ENCODE measurements at places on chromosomes 13 and 19. TPM values are rescaled to one million over a fixed set of nuclear protein-coding genes. Genes with fewer than 3 reads are reported as not detected.
A peak's percentile ranks its signal among the peaks of the same experiment; 100 is the strongest.

ZNF708 gene
- total RNA-seq: 20.3 TPM

GRCh38 chr13:99813336-99814095, 158.1 kb downstream of the ZIC5 start:
- no peaks in the 10 kb centered on the region for H3K36me3 ChIP-seq
- no peak overlapping the region for H3K27ac ChIP-seq
- no peaks in the 10 kb centered on the region for H3K27me3 ChIP-seq
- no peak overlapping the region for H3K4me3 ChIP-seq
- DNase-seq: no peak

GRCh38 chr19:33504058-33504444, 17.5 kb downstream of the PEPD start:
- H3K4me3 ChIP-seq: no peak overlapping the region
- no peak for DNase-seq
- H3K27ac ChIP-seq: no peak overlapping the region

DNA sequence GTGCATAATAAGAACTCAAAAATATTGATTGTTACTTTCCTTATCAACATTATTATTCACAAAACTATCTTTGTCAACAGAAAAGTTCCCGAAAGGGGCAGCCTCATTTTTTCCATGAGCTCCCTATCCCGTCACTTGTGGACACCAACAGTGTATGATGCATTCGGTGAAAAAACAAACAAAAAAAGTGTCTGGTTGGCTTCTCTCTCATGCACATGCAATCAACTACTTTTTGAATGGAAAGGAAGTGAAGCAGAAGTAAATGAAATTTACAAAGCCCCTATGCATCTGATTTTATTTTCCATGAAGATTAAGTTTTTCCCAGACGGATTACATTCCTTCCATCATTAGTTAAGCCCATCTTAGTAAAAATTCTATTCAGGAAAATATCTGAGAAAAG, 526.9 kb downstream of the RFC3 start:
- H3K4me1 ChIP-seq: no peaks in the 10 kb centered on the region
- DNase-seq: no peak

GRCh38 chr19:57648331-57649003, 15.5 kb downstream of the ZNF211 start:
- H3K4me3 ChIP-seq: no peak overlapping the region
- no peaks in the 10 kb centered on the region for H3K4me1 ChIP-seq
- H3K27me3 ChIP-seq: no peaks in the 10 kb centered on the region
- no peak overlapping the region for H3K27ac ChIP-seq
- DNase-seq: no peak

- no peaks in the 10 kb centered on the region for H3K36me3 ChIP-seq
- DNase-seq: no peak
- H3K27me3 ChIP-seq: peaks cover 58% of the 10 kb centered on the region
These were observed 13.0 kb downstream of the ZIC2 start for GRCh38 chr13:99994638-99995020.

- no peaks in the 10 kb centered on the region for H3K27me3 ChIP-seq
- peak; percentile 94 for DNase-seq
- peak overlapping the region; percentile 73 for H3K27ac ChIP-seq
- H3K4me1 ChIP-seq: no peaks in the 10 kb centered on the region
- H3K36me3 ChIP-seq: no peaks in the 10 kb centered on the region
These were observed 12.7 kb upstream of the HNRNPL start for GRCh38 chr19:38862321-38863059.

DNA sequence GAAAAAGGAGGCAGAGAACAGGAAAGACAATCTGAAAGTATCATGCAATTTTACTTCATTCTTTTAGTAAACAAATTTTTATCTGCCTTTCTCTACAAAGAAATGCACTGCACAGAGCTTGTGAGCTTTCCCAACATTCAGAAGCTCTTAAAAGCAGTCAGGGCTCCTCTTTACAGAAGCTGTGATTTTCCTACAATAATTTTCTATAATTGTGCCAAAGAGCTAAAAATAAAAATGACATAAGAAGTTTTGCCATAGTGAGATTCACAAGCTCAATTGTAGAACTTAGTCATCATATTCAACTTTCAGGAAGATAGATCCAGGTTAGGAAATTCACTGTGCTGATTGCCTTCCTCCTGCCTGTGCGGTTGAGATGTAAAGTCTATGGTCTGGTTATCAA, 341.4 kb downstream of the PCDH9 start:
- no peaks in the 10 kb centered on the region for H3K4me1 ChIP-seq
- H3K27ac ChIP-seq: no peak overlapping the region
- no peak for DNase-seq
- no peaks in the 10 kb centered on the region for H3K27me3 ChIP-seq
- no peak overlapping the region for H3K4me3 ChIP-seq

DNA sequence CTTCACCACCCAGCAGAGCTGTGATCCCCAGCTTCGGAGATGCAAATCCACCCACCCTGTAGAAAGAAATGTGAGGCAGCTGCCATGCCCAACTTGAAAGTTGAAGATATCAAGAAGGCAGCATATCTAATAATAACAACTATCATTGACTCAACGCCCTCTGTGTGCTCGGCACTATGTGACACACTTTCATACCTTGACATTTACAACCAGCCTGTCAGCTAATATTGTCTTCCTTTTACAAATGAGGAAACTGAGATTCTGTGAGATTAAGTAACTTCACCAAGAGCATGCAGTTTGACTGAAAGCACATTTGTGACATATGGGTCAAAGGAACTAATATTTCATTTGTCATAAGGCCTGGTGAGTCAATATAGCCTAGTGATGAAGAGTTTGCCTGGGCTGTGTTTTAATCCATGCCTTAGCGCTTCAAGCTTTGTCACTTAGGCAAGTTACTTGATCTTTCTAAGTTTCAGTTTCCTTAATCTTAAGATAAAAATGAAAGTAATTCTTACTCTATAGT, 137.0 kb downstream of the FLT1 start:
- H3K4me1 ChIP-seq: no peaks in the 10 kb centered on the region
- H3K27me3 ChIP-seq: no peaks in the 10 kb centered on the region
- DNase-seq: no peak
- H3K36me3 ChIP-seq: no peaks in the 10 kb centered on the region
- no peak overlapping the region for H3K4me3 ChIP-seq

Data from sigmoid colon (tissue), 7 donors.